ENCODE measurements at places on chromosomes 13 and 19.

DNA sequence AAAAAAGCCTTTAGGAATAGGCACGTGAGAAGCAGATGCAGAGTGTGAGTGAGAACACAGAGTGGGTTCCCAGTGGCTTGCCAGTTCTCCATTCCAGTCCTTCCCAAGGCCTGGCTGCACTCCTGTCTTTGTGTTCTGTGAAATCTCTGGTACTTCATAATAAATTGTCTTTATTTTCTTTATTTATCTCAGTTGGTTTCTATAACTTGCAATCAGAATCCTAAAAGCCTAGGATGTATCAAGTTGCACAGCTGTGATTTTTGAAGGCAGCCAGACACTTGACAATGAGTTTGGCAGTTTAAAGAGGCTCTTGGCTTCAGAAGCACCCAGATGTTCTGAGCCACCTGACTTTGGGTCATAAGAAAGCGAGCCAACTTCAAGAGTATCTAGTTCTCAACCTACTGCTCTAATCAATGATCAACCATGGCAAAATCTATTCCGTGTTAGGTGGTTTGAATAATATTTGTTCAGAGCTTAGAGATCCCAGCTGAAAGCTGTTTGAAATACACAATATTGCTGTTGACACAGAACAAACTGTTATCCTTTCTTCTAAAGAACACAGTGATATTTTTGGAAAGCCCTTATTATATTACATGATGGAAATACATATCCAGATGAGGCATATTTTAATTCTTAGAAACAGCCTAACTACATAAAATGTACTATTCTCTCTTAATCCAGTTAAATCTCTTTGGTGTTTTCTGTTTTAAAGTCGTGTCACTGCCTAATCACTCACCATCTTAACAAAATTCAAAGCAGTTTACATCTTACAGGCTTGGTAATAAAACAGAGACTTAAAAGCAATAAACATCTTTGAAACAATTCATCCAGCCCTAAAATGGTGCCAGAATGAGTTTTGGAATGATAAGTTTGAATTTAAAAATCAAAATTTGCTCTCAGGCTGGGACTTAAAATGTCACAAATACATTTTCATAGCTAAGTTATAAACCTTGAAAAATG, 483.0 kb upstream of the NBEA start:
- peak; percentile 9 for DNase-seq

DNA sequence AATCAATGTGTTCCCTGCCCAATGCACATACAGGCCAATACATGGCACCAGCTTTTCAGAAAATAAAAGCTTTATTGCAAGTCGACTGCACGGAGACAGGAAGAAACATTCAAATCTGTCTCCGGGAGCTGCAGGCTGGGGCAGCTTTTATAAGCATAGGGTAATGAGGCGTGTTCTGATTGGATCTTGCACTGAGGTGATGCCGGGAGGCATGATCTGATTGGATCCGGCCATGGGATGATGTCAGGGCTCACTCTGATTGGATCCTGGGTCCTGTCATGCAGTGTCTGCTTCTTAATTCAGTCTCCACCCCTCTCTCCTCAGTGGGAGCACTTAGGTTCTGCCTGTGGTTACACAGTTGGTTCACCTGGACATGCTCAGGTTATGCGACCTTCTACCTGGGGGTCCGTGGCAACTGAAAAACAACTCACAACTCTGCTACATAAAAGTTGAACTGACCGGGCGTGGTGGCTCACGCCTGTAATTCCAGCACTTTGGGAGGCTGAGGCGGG, 11.8 kb upstream of the FBN3 start:
- DNase-seq: no peak

GRCh38 chr13:24050292-24050711, 110.2 kb upstream of the SPATA13 start:
- DNase-seq: no peak

- peak; percentile 36 for DNase-seq
Observed at GRCh38 chr19:49423071-49423984, at the start of gene PTH2. Gene PTH2, minus strand, starts transcription at chr19:49423441. Its CDS starts 102 bp downstream, at chr19:49423339.

DNA sequence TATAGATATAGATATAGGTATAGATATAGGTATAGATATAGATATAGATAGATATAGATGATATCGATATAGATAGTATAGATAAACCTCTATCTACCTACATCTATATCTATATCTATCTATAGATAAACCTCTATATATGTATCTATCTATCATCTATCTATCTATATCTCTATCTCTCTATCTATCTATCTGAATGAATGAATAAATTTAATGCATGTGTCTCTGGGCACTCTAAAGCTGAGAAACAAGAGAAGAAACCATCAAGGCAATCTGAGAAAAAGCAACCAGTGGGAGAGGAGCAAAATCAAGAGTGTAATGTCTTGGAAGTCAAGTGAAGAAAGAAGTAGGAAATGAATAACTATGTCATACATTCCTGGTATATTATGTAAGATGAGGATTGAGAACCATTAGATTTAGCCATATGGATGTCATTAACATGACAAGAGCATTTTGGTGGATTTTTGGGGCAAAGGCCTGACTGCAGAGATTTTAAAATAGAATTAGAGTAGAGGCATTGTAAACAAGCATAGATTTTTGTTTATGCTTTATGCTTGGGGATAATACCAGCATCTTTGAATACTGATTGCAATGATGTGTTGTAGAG, 1262.7 kb upstream of the MIR17HG start:
- DNase-seq: no peak

- no peak for DNase-seq
Observed at GRCh38 chr19:13744174-13744573, 20.1 kb upstream of the MRI1 start.

GRCh38 chr19:45767881-45768654, 984 bp downstream of the SIX5 start:
- DNase-seq: peak; percentile 58

DNA sequence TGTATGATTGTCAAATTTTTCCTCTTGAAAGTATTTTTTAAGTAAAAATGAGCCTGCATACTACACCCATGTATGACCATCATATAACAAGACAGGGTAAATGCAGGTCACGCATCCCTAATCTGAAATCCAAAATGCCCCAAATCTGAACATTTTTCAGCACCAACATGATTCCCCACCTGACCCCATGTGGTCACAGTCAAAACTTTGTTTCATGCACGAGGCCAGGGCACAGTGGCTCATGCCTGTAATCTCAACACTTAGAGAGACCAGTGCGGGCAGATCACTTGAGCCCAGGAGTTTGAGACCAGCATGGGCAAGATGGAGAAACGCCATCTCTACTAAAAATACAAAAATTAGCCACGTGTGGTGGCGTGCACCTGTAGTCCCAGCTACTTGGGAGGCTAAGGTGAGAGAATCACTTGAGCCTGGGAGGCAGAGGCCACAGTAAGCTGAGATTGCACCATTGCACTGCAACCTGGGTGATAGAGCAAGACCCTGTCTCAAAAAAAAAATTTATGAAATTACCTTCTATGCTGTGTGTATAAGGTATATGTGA, 63.7 kb upstream of the NPAS1 start:
- DNase-seq: no peak

GRCh38 chr13:73169971-73170370, 111.2 kb downstream of the KLF5 start:
- no peak for DNase-seq

GRCh38 chr13:99033814-99034213, 56.0 kb upstream of the DOCK9 start:
- DNase-seq: peak; percentile 29

DNA sequence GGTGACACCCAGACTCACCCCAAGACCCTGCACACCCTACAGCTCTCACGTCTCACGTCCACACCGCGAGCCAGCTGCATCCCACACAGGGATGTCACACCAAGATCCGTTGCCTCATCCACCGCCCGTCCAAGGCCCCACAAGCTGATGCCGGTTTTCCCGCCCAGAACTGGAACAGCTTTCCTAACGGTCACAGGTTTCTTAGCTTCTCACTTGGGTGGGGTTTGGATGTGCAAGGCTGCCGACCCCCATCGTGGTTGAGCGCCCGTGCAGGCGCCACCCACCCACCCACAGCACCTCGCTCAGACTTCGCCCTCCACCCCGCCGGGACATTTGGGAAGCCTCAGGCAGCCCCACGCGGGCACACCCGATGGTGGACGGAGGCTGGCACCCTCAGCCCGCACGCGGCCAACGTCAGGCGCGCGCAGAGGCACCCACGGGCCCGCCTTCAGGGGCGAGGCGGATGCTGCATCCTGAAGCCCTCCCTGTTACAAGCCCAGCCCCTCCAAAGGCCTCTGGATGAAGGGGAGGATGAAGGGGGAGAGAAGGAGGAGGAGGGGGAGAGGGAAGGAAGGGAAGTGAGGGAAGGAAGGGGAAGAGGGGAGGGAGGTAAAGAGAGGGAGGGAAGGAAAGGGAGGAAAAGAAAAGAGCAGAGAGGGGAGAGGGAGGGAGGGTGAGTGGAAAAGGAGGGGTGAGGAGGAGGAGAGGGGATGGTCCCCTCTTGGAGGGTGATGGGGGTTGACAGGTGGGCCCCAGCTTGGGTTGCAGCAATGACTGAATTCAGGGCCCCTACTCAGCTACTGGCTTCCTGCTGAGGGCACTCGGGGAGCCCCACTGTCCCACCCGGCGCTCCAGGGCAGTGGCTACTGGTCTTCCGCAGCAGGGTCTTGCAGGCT, 12.8 kb downstream of the ONECUT3 start:
- no peak for DNase-seq

- DNase-seq: no peak
Observed at GRCh38 chr19:40762754-40763470, 11.9 kb downstream of the SNRPA start.

DNA sequence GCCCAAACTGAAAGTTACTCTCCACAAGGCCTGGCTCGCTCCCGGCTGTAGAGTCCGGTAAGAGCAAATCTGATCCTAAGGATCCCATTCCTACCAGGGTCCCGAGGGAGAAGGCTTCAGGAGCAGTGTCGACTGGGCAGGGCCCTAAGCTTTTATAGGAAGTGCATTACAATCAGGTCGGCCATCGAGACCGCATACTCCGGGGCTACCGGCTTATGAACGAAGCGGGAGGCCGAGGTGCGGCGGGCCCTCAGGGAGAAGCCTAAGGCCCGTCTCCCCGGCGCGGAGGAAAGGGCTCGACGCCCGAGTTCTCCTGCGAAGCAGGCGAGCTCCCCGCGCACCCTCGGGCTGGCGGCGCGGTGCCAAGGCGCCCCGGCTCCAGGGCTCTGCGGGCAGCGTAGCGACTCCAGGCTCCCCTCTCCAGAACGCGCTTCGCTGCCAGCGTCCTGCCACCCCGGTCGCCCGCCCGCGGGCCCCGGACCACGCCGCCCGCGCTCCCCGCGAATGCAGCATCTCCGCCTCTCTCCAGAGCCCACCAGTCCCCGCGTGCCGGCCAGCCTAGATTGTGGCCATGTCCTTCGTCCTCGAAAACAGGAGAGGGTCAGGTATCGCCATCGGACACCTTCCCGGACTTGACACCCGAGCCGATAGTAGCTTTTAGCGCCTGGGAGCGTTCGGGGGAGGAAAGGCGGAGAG, 1.4 kb downstream of the EFNB2 start:
- DNase-seq: peak; percentile 74

DNA sequence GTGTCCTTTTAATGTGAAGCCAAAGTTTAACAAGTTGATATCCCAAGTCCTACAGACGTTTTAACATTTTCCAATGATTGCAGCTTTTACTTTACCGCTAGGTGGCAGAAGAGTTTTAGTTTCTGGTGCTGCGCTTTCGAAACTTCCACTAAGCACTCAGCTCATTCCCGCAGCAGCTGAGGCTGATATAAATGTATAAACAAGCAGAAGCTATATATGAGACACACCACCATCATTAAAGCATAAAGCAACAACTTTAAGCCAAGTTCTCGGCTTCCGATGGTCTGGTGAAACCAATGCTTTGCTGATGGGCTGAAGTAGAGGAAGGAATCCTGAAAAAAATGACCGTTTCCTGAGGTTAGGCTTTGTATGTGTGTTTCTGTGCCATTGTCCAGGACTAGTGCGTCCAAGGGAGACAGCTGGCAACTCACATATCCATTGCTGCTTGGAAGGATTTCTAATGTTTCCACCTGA, 753.9 kb downstream of the OLFM4 start:
- DNase-seq: peak; percentile 83

DNA sequence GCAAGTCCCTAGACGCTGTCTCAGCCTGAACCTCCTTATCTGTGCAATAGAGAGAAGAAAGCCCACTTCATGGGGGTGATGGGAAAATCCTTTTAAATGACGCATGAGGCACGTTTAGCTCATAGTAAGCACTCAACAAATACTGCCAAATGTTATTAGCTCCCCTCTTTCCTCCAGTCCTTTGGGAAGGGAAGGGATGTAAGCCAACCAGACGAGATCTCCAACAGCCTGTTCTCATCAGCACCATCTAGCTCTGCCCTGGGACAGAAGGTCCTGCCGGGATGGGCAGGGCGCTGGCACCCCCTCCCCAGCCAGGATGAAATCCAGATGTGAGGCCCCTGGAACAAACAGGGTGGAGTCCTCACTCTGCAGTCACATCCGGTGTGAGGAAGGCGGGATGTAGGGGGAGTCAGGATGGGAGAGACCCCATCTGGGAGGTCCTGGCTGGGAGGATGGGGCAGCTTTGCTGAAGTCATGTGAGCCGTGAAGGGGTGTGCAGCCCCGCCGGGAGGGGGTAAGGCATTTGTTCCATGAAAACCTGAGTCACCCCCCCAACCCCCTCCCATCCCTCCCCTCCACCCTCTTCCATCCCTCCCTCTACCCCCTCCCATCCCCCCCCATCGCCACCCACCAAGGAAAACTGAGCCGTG, 4.6 kb downstream of the S1PR2 start:
- DNase-seq: no peak

DNA sequence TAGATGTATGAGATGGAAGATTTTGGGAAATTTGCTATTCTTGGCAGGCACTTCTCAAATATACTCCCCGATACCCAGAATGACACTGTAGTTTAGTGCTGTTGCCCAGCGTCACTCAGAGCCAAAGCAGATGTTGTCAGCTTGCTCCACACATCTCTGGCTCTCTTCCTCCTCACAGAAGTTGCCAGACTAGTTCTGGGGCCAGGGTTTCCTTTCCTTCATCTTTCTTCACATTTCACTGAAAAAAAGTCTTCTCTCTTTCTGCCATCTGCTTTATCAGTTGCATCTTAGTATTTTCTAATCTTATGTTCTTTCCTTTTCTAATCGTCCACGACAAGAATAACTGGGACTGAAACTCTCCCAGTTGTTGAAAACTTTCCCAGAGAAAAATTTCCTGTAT, 251.4 kb downstream of the RGCC start:
- no peak for DNase-seq

GRCh38 chr13:48876289-48876688, 99.4 kb upstream of the FNDC3A start:
- no peak for DNase-seq

- no peak for DNase-seq
Observed at GRCh38 chr13:27790523-27790922, 1.8 kb upstream of the GSX1 start.

DNA sequence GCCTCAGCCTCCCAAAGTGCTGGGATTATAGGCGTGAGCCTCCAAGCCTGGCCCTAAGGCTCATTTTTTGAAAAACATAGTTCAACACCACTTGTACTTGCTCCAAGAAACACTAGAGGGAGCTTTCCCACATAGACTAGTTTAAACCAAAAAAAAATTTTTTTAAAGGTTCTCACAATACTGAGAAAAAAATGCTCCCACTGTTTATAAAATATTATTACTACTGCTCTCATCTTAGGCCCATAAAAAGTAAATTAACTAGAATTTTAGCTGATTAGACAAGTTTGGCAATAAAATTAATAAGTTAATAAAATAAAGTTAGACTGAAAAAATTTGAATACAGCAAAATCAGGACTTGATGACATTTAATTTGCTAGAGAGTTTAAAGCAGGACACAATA, 109.5 kb downstream of the TBC1D4 start:
- DNase-seq: peak; percentile 39
